ENCODE measurements at places on chromosomes 2 and 18.

- DNase-seq: peak; percentile 49
Observed at GRCh38 chr2:38535744-38536506, 66.8 kb downstream of the HNRNPLL start.

- DNase-seq: no peak
Observed at GRCh38 chr18:49061239-49061990, 110.7 kb upstream of the SMAD7 start.

GRCh38 chr18:21735452-21736015, 5.1 kb upstream of the MIB1 start:
- DNase-seq: no peak

DNA sequence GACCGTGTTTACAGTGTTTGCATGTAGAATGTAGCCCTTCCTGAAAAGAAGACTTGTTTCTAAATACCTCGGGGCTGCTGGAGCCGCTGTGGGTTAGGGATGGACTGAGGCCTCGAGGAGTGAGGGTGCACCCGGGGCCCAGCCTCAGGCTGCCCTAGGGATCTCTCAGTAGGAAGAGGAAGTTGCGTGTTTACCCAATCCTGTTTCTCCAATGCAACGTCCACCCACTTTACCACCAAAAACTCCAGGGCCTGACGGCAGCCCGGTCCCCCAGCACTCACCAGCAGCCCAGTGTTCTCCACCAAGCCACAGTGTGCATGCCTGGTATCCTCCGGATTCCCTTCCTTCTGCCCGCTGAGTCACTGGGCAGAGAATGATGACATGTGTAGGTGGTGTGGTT, 255.8 kb downstream of the GLI2 start:
- DNase-seq: no peak

DNA sequence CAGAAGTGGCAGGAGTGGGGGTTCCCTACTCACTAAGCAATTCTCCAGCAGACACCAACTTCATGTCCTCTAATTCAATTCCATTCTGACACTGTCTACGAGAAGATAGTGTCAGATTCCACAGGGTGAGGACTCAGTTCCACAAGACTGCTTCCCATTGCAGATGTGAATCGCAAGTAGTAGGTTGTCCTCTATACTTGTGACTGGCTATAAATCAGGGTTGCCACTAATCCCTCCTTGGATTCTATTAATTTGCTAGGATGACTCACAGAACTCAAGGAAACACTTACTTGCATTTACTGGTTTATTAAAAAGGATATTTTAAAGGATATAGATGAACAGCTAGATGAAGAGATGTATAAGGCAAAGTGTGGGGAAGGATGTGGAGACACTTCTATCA, 184.1 kb upstream of the ACVR2A start:
- DNase-seq: no peak

DNA sequence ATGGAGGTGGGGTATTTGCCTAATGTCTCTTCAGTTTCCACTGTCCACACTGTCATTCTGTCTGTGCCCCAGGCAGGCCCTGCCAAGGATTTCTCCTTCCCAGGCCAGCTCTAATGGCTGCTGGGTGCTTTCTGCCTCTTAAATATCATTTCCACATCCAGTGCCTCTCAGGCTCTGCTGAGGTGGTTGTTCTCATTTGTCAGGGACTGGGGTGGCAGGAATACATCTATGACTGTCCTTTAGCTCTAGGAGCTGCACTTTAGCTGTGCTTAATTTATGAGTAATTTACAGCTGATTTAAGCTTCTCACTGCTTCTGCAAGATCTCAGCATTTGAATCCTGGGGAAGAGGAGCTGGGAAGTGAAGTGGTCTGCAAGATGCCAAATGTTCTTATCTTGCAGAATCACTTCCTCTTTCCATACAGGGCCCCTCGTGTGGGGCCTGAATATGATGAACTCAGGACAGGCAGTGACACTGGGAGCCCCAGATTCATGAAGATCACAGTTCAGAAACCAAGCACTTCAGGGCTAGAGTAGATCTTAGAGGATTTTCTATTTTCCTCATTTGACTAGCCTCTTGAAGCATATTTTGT, 150.2 kb downstream of the FSHR start:
- no peak for DNase-seq

- no peak for DNase-seq
Observed at GRCh38 chr18:79068341-79068936, 755 bp upstream of the ATP9B start.

- DNase-seq: no peak
Observed at GRCh38 chr2:95044601-95045000, 19.1 kb downstream of the MAL start.

GRCh38 chr2:191018643-191019119, 4.7 kb upstream of the STAT1 start:
- no peak for DNase-seq

DNA sequence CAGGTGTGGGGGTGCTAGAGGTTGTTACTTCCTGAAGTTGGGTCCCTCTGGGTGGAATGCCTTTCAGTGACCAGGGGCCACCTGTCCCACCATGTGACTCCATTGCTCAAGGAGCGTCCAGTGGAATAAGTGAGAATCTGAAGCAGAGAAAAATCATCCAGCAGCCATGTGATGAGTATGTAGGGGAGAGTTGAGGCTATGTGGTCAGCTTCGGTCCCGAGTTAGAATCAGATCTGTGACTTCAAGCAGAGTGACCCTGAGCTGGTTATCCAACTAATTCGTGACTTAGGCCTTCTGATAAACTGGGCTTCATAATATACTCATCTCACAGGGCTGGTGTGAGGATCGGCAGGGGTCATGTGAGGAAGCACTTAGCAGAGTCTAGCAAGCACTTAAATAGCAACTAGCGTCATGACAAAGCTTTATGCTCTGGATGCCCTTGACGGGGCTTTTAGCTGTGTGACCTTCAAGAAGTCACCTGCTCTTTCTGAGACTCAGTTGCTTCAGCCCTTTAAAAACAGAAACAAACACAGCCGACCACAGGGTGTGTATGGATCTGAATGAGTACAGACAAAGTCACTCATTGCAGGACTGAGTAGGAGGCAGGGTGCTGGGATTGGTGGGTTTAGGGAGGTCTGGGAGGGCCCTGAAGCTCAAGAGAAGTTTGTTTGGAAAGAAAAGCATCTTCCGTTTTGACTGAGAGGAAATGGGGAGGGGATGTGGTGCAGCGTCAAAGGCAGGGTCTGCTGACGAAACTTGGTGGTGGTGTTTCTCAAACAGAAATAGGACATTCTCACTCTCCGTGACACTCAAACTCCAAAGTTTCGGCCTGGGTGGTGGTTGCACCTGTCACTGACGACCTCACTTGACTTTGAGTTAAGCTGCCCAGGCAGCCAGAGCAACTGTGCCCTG, 264.0 kb upstream of the CXCR4 start:
- DNase-seq: no peak

DNA sequence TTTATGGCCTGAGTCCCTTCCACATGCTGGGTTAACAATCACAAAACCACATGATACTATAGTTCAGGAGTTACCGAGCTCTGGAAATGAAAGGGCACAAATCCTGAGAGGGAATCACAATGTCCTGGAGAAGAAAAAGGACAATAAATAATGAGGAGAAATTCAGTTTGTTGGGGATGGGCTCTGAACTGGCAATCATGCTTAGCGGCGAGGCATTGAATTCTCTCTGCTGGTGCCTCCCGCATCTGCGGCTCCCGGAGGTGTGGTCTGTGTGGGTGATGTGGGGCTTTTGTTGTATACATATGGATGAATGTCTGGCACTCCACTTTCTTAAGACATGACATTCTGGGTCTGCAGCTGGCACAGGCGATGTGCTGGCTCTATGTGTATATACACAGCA, 46.1 kb downstream of the NRP2 start:
- no peak for DNase-seq

DNA sequence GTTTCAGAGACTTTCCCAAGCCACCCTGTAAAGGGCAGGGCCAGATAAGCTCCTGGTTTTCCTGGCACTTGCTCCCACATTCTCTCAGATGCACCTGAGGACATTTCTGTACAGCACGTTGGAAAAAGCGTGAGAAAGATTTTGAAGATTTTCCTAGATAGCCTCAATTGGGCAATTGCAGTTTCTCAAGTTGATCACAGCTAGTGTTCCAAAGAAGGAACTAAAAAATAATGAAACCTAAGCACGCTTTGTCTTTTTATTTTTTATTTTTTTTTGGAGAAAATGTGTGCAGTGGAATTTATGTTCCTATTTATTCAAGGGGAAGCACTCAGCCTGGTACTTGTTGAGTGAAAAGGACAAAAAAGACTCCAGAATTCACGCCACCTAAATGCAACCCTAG, 429.1 kb downstream of the RNF144A start:
- DNase-seq: no peak

- no peak for DNase-seq
Observed at GRCh38 chr2:226839951-226840350, 4.1 kb downstream of the RHBDD1 start.

GRCh38 chr2:47043142-47043890, 111.8 kb downstream of the STPG4 start:
- no peak for DNase-seq

DNA sequence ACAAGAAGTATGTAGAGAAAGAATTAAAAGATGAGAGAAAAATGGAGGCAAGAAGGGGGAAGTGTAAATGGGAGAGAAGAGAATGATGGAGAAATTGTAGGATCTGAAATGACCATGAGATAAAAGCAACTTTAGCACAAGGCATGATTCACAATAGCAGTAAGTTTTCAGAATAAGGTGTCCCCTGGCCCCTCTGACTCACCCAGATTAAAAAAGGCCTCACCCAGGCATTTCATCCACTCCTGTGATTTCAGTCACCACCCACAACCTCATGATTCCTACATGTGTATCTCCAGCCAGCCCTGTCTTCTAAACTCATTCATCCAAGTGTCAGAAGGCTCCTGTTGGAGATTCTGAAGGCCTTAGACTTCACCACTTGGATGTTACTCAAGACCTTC, 56.6 kb downstream of the SP100 start:
- DNase-seq: no peak

DNA sequence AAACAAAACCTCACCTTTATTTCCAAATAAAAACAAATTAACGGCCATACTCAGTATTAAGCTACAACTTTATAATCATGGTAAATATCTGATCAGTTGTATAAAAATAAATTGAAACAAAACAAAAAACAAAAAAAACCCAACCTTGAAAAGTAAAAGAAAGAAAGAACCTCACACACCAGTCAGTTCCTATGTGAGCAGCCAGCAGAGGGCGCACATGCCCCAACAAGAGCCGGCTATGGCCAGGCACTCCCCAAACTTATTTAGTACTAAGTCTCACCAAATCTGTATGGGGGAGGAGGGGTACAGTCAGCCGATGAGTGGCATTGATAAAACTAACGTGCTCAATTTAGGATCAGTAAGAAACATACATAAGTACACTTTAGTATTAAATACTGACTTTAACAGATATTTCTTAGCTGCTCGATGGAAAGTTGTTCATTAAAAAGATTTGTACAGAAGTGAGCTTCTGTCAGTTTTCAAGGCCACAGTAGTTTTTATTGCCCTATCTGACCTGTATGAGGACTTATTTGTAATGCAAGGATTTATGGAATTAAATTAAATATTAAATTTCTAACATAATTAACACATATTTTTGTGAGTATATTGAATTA, 172.6 kb downstream of the TCF4 start:
- DNase-seq: peak; percentile 93

GRCh38 chr2:219186754-219187456, 8.8 kb downstream of the RETREG2 start:
- no peak for DNase-seq

DNA sequence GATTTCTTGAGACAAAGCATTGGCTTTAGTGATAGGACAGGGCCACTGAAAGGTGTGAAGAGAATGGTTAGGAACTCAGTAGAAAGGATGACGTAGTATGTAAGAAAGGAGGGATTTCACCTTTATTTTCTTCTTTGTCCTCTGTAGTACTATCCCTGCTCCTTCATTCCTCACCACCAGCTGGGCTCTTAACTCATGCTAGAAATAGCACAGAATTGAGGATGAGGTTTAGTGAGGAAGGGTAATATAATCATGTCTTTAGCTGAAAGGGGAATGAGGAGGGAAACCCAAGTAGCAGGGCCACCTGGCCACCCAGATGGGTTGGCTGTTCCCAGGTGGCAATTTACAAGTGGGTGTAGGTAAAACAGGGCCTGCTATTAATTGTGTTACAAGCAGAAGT, 15.2 kb downstream of the ACVR2A start:
- DNase-seq: no peak

- DNase-seq: no peak
Observed at GRCh38 chr2:193793914-193794313, 1599.2 kb upstream of the TMEFF2 start.

DNA sequence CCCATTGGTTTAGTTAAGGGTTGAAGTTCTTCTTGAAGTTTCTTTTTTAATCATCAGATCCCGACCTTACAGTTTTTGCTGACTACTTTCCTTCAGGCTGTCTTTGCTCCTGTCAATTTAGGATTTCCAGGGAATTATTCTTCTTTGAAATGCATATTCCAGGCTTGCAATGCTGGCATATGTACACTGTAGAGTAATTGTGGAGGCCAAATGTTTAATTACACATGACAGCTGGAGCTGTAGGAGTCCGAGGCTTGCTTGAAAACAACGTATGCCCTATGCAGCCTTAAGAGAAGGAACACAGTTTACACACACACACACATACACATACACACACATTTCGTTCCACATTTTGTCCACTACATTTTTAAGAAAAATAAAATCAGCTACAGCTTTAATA, 602.3 kb downstream of the TMEM182 start:
- no peak for DNase-seq

DNA sequence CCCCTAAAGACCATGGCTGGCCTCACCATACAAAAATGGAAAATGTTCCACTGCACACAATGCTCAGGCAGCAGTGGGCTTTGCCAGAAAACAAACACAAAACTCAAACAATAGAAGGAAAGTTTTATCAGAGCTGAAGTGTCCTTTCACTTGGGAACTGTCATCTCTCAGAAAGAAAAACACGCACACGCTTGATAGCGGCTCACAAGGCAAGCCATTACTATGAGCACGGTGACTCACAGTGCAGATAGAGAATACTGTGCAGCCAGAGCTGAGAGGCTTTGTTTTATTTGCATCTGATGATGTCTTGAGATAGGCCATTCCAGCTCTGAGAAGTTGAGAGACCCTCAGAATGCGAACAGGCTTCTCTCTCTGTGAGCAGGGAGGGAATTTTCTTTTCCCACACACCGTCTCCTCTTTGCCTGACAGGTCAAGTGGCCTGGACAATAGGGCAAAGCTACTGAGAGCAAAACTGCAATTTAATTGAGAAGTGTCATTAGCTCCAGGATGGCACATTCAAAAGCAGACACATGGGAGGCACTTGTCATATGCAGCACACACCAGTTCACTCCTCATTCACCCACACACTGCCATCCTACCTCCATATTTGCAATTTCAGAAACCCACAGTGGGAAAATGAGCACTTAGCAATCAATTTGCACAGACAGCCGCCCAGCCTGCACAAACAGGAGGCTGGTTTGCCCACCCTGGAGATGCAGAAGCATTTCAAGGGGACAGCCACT, 236.6 kb downstream of the SS18 start:
- no peak for DNase-seq

All from COR-L47 (cell line).